Tibial nerve (tissue), 4 donors: ENCODE measurements at places on chromosomes 16 and 17. TPM values are rescaled to one million over a fixed set of nuclear protein-coding genes. Genes with fewer than 3 reads are reported as not detected.

GRCh38 chr17:37309051-37309450 is 66.7 kb upstream of the C17orf78 start:
- no peak overlapping the region for H3K27ac ChIP-seq
- H3K4me3 ChIP-seq: no peak overlapping the region

- H3K4me1 ChIP-seq: no peaks in the 10 kb centered on the region
- no peaks in the 10 kb centered on the region for H3K36me3 ChIP-seq
- H3K4me3 ChIP-seq: no peak overlapping the region
- H3K27me3 ChIP-seq: no peaks in the 10 kb centered on the region
Measured at GRCh38 chr16:84897911-84898377, 78.2 kb downstream of the CRISPLD2 start.

DNA sequence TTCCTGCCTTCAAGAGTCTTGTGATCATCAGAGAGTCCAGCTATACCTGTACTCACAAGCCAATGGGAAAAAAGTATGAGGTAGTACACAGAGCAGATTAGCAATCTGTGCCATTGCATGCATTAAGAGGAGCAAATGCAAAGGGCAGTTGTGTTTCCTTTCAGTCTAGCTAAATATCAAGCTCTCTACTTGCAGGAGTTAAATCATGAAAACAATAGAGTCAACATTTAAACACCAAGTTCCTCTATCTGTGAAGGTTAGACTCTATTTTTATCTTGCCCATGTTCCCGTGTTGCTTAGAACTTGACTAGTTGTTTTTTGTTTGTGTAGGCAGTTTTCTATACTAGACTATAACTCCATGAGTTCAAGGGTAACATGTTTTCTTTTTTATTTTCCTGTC is 4.7 kb upstream of the FAM20A start:
- no peak overlapping the region for H3K27ac ChIP-seq
- no peaks in the 10 kb centered on the region for H3K36me3 ChIP-seq
- no peak overlapping the region for H3K4me3 ChIP-seq
- no peaks in the 10 kb centered on the region for H3K4me1 ChIP-seq

DNA sequence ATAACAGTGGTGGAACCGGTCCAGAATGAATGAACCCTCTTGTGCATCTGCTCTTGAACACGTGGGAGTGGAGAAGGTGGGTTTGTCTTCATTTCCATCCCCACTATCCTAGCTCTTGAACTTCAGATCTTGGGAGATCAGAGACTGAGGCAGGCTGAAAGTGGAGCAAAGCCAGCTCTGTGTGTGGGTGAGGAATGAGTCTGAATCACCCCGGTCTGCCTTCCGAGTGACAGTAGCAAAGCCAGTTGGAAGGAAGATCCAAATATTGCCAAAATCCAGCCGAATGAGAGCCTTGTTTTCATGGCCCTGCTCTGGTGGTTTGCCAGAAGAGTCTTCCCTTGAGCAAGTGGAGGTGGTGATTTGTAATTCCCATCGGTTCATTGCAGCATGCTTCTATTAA is 29.0 kb upstream of the ASIC2 start:
- no peak overlapping the region for H3K4me3 ChIP-seq
- no peaks in the 10 kb centered on the region for H3K4me1 ChIP-seq
- no peak for DNase-seq
- H3K36me3 ChIP-seq: no peaks in the 10 kb centered on the region
- H3K27me3 ChIP-seq: peaks cover 9% of the 10 kb centered on the region

GRCh38 chr16:48160575-48160974 is 4.8 kb upstream of the ABCC12 start:
- no peaks in the 10 kb centered on the region for H3K36me3 ChIP-seq
- H3K4me3 ChIP-seq: no peak overlapping the region
- H3K27ac ChIP-seq: no peak overlapping the region
- DNase-seq: no peak
- peaks cover 10% of the 10 kb centered on the region for H3K27me3 ChIP-seq

- DNase-seq: peak; percentile 22
- H3K27ac ChIP-seq: peak overlapping the region; percentile 84
- H3K27me3 ChIP-seq: no peaks in the 10 kb centered on the region
- no peaks in the 10 kb centered on the region for H3K36me3 ChIP-seq
- H3K4me1 ChIP-seq: peaks cover 31% of the 10 kb centered on the region
Measured at GRCh38 chr17:70169709-70170597, 621 bp downstream of the KCNJ2 start.

GRCh38 chr16:88316151-88316550 is 66.6 kb upstream of the ZNF469 start:
- H3K27ac ChIP-seq: no peak overlapping the region
- no peaks in the 10 kb centered on the region for H3K4me1 ChIP-seq
- H3K4me3 ChIP-seq: no peak overlapping the region
- no peaks in the 10 kb centered on the region for H3K27me3 ChIP-seq
- H3K36me3 ChIP-seq: no peaks in the 10 kb centered on the region

DNA sequence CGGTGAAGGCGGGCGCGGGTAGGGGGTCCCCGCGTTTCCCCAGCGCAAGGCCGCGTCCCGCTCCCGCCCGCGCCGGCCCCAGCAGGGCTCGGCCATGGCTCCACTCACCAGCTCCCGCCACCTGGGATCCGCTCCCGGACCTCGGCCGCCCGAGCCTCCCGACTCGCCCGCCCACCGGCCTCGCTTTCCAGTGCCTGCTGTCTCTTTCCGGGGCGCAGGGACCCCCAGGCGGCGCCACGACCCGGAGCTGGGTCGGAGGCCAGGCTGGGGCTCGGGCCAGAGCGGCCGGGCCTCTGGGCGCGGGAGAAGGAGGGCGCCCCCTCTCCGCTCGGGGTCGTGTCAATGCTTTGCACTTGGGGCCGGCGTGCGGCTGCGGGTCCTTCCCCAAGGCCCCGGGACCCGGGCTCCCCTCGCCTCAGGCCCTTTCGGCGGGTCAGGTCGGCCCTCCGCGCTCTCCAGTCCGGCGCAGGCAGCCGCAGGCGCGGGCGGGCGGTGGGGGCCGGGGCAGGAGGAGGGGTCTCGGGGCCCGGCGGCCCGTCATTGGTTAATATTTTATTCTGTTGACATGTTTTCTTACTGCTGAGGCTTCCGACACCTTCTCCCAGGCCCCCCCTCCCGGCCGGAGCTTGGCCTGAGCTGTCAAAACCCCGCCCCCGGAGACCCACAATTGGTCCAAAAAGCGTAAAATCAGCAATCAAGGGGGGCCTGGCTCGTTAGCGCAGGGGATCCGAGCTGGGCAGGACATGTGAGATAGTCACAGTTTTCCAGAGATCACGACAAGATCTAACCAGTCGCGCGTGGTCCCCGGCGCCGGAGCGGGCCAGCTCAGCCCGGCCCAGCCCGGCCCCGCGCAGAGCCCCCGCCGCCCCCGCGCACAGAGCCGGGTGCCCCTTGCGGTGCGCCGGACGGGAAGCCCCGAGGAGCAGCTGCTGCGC is at the start of gene TBX2:
Gene TBX2 (plus strand): TSS at position 713 of the 935 bp plus-strand sequence. CDS start 334 bp downstream, outside the sequence.
- DNase-seq: peak; percentile 82
- H3K36me3 ChIP-seq: no peaks in the 10 kb centered on the region
- peak within 1 kb of the TSS; percentile 88 for H3K4me3 ChIP-seq
- H3K4me1 ChIP-seq: peaks cover 30% of the 10 kb centered on the region
- peaks cover 63% of the 10 kb centered on the region for H3K27me3 ChIP-seq

- H3K36me3 ChIP-seq: no peaks in the 10 kb centered on the region
- H3K27ac ChIP-seq: no peak overlapping the region
- H3K4me1 ChIP-seq: no peaks in the 10 kb centered on the region
- no peak for DNase-seq
Measured at GRCh38 chr16:12462426-12463280, 341.0 kb downstream of the CPPED1 start.

Gene GH2
- total RNA-seq: not detected

Gene DYNLL2
- total RNA-seq: 13.9 TPM

Gene C16orf90
- total RNA-seq: not detected
